ENCODE measurements at places on chromosomes 6 and 20.
A peak's percentile ranks its signal among the peaks of the same experiment; 100 is the strongest.

DNA sequence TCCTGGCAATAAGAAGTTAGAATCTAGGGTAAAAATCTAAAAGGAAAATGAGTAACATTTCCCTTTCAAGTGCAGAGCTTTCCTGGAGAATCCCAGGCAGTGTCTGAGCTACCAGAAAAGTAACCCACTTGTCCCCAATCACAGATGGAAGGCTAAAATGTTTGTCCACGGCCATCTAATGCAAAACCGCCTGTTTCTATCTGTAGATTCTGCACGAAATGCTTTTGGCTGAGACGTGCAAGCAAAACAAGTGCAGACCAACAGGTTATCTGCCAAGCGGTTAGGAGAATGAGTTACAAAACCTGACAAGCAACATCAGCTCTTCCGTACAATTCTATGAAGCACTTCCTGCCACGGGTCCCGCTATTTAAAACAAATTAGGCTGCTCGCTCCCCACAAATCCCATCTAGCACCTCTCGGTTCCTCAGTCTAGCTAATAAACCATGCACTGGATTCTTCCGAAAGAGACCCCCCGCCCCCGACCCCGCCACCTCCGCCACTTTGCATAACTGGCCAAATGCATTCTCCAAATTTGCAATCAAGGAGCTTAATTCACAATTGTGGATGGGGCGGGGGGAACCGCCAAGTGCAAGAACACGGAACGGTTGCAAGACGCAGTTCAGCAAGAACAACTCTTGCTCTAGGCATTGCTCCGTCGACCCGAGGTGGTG is 1.4 kb downstream of the ELOVL5 start:
- DNase-seq: no peak

DNA sequence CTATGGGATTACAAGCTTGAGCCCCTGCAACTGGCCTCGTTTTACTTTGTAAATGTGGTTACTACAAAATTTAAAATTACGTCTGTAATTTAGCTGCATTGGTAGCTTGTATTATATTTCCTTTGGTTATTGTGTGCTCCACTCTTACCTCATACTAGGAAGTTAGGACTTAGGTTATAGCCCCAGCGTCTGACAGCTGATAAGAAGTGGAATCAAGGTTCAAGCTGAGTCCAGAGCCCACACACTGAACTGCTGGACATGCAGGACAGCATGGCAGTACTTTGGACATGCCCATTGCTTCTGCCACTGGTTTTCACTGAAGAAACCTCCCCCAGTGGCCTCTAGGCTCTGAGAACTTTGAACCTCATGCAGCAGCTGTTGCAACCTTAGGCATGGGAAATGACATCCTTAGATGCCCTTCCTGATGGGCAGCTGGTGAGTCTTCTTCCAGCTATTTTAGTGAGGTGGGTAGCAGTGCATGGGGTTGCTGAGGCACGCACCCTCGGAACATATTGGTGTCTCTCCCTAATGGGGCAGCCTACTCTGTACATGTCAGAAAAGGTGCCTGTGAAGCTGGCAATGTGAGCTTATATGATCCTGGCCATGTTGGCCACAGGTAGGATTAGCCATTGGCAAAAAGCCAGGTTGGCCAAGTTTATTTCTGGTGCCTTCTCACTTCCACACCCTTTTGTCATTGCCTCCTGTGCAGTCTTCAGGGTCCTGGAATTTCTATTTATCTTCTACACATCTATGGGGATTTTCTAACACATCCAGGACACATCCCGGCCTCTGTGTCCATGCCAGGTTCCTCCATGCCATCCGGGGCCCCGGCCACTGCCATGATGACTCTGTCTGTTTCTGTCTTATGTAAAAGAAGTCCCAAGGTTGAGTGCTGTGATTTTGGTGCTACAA is 85.3 kb downstream of the CDS2 start:
- DNase-seq: no peak

GRCh38 chr20:20606050-20606449 is 106.4 kb downstream of the RALGAPA2 start:
- no peak for DNase-seq

- DNase-seq: peak; percentile 23
Observed at GRCh38 chr6:39309942-39310531, 4.2 kb downstream of the KCNK17 start.

- no peak for DNase-seq
Observed at GRCh38 chr6:111183702-111184517, 96.6 kb downstream of the SLC16A10 start.

- no peak for DNase-seq
Observed at GRCh38 chr20:15155848-15156401, 818.5 kb upstream of the FLRT3 start.

- DNase-seq: peak; percentile 79
Observed at GRCh38 chr20:52747845-52748284, 224.3 kb upstream of the TSHZ2 start.

- no peak for DNase-seq
Observed at GRCh38 chr6:99867026-99867425, 127.0 kb downstream of the MCHR2 start.

DNA sequence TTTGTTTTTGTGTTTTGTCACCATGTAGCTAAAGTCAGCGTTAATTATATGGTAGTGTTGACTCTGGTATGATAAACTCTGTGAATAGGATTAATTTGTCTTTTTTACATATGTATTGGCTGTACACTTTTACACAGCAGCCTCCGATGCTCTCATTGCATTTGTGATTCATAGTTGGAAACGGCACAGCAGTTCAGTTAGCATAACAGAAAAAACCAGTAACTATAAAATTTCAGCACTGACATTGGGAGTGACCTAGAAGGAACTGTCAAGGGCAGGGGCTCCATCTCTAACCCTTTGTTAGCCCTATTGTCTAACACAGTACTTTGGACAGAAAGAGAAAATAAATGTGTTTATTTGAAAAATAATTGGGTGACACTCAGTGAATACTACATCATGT is 5.6 kb upstream of the BEND6 start:
- no peak for DNase-seq

DNA sequence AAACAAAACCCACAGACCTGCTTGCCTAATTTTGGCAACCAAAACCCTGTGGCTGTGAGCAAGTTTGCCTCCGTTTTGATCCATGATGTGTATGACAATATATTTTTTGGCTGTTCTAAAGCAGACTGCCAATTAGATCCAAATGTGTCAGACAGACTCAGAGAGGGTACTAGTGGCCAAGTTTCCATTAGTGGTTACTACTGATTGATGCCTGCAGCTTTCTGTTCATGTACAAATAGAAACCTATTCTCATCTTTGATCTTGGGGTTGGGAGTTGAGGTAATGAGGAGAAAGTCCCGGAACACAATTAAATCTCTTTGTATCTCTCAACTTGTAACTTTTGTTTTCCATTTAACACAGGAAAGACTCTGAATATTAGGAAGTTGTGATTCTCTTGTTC is 100.9 kb downstream of the RNF144B start:
- no peak for DNase-seq

- no peak for DNase-seq
Observed at GRCh38 chr20:44759595-44759994, 13.9 kb downstream of the KCNK15 start.

DNA sequence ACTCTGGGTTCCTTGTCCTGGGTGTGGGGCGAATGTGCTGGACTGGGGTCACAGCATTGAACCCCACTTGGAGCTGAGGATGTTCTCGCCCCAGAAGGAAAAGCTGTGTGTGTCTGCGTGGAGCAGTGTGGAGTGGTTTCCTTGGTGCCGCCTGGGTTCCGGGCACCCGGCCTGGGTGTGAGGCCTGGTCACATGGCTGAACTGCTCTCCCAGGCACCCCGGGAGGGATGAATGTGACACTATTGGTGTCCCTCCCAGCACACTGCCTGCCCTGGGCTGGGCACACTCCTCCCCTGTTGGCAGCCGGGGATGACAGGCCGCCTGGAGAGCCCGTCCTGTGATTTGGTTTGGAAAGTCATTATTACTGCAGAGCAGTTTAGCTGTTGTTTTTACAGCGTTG is 12.3 kb downstream of the MYT1 start:
- no peak for DNase-seq

DNA sequence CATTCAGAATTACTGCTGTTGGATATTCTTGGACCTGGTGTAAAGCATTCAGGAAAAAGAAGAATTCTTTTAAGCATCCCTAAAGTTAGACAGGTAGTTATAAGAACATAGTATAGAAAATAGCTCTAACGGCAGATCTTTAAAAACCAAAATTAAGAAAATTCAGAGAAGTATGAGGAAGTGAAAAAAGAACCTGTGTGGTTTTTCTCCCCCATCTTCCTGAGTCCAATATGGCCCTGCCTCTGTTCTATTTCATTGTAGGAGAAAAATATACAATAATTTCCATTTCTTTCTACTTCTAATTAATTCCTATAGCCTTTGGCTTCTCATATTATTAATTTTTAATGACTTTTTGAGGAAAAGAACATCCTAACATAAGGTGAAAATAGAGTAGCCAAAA is 47.1 kb downstream of the FHL5 start:
- no peak for DNase-seq

DNA sequence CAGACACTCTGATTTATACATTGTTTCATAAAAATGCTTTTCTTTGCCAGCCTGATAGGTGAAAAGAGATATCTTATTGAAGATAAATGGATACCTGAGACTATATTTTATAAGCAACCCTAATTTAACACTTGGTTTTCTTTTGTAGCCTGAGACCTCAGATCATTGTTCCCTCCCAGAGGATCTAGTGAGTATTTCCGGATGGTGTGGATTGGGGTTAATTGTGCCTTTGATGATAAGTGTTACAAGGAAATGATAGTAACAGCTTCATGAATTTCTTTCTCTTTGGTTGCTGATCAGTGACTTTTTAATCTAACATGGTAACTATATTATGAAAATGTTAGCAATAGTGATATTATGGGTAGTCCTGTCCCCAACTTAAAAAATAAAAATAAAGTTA is 30.4 kb downstream of the KDM1B start:
- no peak for DNase-seq

- no peak for DNase-seq
Observed at GRCh38 chr6:137264311-137265075, 45.3 kb upstream of the IFNGR1 start.

GRCh38 chr20:46698788-46699187 is 9.5 kb upstream of the TP53RK start:
- no peak for DNase-seq
